ENCODE measurements at places on chromosomes 12 and 14.

GRCh38 chr12:14193639-14194038 is 171.8 kb upstream of the ATF7IP start:
- no peak for DNase-seq

DNA sequence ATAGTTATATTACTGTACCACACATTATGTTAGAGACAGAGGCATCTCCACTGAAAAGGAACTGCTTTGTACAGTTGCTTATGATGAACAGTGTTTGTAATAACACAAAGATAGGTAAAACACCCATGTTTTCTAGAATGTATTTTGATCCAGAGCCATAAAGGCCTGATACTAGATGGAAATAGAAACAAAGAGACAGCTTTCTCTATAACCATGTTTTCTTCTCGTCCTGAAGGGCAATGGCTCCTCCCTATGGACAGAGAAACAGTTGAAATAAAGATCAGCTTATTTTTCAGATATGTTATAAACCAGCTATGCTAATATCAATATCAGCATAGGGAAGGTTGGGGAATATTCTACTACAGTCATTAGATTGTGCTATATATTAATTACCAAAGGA is 109.2 kb downstream of the ATXN7L3B start:
- DNase-seq: peak; percentile 58

GRCh38 chr12:107393043-107393717 is 292.4 kb upstream of the PWP1 start:
- no peak for DNase-seq

DNA sequence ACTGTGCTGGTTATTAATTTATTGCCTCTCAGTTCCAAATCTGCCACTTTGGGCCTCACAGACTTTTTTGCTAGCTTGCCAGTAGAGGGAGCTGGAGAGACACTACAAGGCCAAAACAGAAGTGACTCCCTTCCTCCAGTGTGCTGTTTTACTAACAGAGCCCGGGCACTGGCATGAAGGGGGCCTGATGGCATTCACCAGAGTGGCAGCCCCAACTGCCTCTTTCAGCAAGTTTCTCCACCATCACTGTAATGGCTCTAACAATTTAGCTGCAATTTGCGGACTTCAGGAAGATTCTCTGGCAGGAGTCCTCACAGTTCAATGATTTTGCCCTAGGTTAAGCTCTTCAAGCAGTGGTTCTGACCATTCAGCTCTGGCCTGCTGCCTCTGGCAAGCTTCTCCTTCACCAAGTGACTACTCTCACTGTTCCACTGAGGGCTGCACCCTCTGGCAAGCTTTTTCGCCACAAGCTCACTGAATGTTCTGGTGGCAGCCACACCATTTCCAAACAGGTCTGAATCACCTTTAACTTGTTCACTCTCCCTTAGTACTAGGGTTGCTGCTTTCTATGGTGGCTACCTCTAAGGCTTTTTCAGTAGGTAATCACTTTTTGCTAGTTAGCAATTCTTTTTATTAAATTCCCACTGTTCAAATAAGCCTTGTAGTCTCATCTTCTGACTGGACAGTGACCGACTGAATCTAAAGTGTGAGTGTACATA is 104.9 kb downstream of the ZC3H14 start:
- peak; percentile 60 for DNase-seq

- DNase-seq: no peak
These were observed 28.2 kb downstream of the LTBP2 start for GRCh38 chr14:74583689-74584434.

- DNase-seq: no peak
These were observed 104.5 kb upstream of the EGLN3 start for GRCh38 chr14:34055157-34055950.

DNA sequence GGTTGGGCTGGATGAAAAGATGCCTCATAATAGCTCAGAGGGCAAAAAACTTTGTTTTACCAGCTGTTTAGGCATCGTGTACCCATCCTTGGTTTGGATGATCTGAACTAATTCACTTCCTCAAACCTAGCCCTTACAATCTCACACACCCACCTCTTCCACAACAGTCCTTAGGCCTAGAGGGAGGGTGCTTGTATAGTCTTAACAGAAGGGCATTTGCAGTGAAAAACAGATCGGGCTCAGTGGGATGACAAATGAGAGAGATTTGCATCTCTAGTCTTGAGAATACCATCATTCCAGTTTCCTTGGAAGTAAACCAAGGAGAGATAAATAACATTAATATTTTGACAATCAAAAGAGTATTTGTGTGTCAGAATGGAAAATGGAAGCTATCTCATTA is 11.0 kb downstream of the SLCO1A2 start:
- DNase-seq: no peak

DNA sequence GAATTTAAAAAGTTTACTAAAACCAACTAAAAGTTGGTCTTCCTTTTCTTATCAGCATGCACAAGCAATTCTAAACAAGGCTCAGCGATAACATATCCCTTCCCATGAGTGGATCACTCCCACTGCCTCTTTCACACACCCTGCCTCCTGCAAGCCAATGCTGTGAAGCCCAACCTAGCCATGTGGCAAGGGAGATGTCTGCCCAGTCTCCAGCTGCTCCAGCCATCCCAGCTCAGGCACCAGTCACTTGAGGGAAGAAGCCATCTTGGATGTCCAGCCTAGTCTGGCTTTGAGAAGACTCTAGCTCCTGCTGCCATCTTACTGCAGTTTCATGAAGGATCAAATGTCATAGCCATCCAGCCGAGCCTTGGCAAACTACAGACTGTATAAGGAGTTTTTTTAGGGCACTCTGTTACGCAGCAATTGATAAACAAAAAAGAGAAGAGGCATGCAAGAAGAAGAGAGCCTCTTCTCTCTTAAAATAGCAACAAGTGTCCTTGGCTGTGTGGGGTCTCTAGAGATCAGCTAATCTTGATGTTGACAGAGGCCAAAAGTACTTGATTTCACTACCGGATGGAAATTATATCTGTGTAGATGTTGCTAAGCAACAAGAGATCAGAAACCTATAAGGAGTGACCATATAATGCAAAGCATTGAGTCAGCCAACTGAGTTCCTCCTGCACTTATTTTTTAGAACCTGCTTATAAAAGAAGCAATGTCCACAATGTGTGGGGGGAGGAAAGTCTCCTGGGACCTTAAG is 108.9 kb downstream of the PTCSC3 start:
- no peak for DNase-seq

GRCh38 chr12:52343550-52343949 is 22.4 kb upstream of the KRT83 start:
- DNase-seq: no peak

DNA sequence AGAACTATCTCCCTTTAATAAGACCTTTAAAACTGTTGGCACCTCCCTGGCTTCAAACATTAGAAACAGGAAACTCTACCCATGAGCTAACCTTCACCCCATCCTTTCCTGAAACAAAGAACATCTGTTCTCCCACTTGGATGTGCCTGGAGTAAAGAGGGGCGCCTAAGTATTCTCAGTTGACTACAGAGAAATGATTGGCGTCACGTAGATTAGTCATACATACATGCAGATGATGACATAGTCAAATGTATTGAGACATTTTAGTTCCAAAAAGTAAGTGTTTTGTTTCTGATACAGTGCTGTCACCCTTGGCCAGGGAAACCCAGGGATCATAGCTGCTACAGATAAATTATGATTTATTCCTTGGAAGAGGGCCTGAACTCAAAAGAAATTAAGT is 260.0 kb upstream of the PLEKHG7 start:
- DNase-seq: peak; percentile 33
